ENCODE measurements at places on chromosomes 5 and 9. TPM values are rescaled to one million over a fixed set of nuclear protein-coding genes. Genes with fewer than 3 reads are reported as not detected.

DNA sequence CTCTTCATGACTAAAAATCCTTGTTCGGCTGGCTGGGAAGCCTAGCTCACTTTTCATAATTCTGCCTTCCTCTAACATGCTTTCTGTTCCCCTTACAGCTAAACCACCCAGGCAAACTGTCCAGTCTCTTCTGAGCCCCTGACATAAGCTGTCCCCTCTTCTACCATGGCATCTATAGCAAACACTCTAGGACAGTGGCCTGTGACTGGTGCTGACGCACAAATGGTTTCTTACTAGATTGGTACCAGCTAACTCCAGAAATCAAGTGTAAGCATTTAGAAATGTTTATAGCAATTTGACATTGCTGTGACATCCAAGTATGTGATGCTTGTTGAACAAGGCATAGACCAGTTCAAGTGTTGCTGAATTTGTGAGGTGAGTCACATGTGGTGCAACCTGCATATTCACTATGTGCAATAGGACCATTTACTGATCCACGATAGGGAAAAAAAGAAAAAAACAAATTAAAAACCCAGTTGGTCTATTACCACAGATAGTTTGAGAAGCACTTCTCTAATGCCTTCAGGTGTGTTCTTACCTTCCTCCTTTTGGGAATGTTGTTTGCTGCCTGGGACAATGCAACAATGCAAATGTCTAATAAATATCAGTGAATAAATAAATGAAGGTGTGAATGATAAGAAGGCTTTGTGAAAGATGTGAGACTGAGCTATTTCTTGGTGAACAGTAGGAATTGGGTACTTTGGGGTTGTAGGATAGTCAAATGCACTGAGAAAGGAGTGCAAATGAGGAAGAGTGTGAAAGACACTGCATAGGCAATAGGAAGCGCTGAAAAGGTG lies 22.4 kb downstream of the ELOVL7 start:
- H3K4me1 ChIP-seq: no peaks in the 10 kb centered on the region
- no peak overlapping the region for H3K4me3 ChIP-seq
- no peak overlapping the region for H3K27ac ChIP-seq
- H3K27me3 ChIP-seq: no peaks in the 10 kb centered on the region

DNA sequence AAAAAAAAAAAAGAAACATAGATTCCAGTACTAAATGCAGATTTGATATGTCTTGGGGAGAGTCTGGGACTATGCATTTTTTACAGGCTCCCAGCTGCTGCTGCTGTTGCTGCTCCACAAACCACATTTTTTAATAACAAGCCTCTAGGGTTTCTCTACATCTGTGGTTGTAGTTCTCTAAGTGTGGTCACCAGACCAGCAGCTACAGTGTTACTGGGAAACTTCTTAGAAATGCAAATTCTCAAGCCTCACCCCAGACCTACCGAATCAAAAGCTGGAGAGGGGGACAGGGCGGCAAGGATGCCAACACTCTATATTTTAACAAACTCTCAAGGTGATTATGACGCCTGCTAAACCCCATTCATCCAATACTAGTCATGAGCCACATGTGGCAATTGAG lies 293.4 kb upstream of the PTGER4 start:
- H3K4me1 ChIP-seq: peaks cover 11% of the 10 kb centered on the region
- DNase-seq: no peak
- no peaks in the 10 kb centered on the region for H3K27me3 ChIP-seq
- H3K27ac ChIP-seq: no peak overlapping the region
- no peaks in the 10 kb centered on the region for H3K36me3 ChIP-seq

ARSK gene
- total RNA-seq: 4.3 TPM

ENHO gene
- total RNA-seq: not detected

DNA sequence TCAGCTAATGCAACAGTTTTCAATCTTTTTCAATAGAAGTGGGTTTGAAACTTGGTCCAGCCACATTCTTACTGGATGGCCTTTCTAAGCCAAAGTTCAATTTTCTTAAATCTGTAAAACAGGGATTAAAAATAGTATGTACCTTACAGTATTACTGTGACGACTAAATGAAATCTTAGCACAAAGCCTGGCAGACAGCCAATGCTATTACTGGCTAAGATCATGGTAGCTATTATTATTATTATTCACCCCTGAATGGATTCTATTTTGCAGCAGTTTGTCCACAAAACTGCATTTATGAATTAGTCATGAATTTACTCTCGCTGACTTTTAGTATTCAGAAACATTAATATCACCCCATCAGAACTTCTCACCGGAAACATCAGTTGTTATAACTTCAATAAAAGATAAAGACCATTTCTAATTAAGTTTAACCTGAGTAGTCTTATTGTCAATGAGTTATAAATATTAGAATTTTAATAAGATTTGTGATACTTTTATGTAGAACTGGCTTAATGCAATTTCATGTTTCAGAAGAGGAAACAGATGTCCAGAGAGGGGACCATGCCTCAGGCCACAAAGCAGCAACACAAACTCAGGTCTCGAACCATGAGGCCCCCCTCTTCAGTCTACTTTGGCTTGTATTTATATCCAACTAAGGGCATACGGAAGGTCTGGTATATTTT lies 468.2 kb downstream of the ARHGEF28 start:
- no peaks in the 10 kb centered on the region for H3K27me3 ChIP-seq
- no peaks in the 10 kb centered on the region for H3K4me1 ChIP-seq
- no peak for DNase-seq
- no peak overlapping the region for H3K4me3 ChIP-seq
- H3K36me3 ChIP-seq: no peaks in the 10 kb centered on the region

- no peak overlapping the region for H3K27ac ChIP-seq
- H3K36me3 ChIP-seq: no peaks in the 10 kb centered on the region
- H3K4me1 ChIP-seq: no peaks in the 10 kb centered on the region
- H3K27me3 ChIP-seq: no peaks in the 10 kb centered on the region
Observed at GRCh38 chr5:113771483-113771882, 258.0 kb downstream of the YTHDC2 start.

FAM53C gene
- total RNA-seq: 27.1 TPM
